ENCODE measurements at places on chromosomes 3 and 15. TPM values are rescaled to one million over a fixed set of nuclear protein-coding genes. Genes with fewer than 3 reads are reported as not detected.

DNA sequence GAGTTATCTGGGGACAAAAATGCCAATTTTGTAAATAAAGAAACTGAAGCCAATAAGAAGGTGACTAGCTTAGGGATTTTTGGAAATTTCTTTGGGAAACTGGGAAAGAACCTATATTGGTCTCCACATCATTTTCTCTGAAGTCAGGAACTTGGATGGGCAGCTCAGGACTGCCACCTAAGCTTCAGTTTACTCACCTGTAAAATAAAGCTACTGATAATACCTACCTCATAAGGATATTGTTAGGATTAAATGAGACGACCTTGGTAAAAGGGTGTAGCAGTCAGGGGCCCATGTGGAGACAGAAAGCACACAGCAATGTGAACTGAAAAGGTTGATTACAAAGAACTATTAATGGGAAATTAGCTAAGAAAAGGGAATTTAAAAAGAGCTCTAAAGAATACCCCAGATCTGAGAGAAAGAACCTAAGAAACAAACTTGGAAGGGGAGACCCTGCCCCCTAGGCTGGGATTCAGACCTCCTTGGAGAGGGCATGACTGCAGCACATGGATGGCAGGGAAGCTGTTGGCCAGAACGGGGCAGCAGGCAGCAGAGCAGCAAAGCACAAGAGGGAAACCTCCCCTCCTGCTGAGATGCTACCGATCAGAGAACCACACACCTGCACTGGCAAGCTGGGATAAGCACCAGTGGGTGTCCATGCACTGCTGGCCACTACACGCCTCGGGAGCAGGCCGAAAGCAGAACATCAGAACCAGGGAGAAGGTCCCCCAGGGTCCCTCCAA is 83.7 kb upstream of the THBS1 start:
- H3K27me3 ChIP-seq = no peaks in the 10 kb centered on the region
- no peaks in the 10 kb centered on the region for H3K36me3 ChIP-seq
- H3K4me3 ChIP-seq = no peak overlapping the region
- H3K27ac ChIP-seq = no peak overlapping the region
- H3K4me1 ChIP-seq = peaks cover 7% of the 10 kb centered on the region

- peaks cover 3% of the 10 kb centered on the region for H3K27me3 ChIP-seq
- no peaks in the 10 kb centered on the region for H3K4me1 ChIP-seq
- no peak overlapping the region for H3K4me3 ChIP-seq
These were observed 502.2 kb upstream of the LMCD1 start for GRCh38 chr3:7999384-7999783.

Gene PLSCR4
- not detected for total RNA-seq

- no peaks in the 10 kb centered on the region for H3K36me3 ChIP-seq
- no peak overlapping the region for H3K27ac ChIP-seq
- DNase-seq = no peak
- H3K4me1 ChIP-seq = no peaks in the 10 kb centered on the region
- no peak overlapping the region for H3K4me3 ChIP-seq
- H3K27me3 ChIP-seq = no peaks in the 10 kb centered on the region
These were observed 85.3 kb downstream of the HHLA2 start for GRCh38 chr3:108381529-108382140.

GRCh38 chr3:76827701-76828226 is 212.1 kb upstream of the ROBO2 start:
- no peaks in the 10 kb centered on the region for H3K27me3 ChIP-seq
- H3K27ac ChIP-seq = no peak overlapping the region
- no peaks in the 10 kb centered on the region for H3K4me1 ChIP-seq
- H3K36me3 ChIP-seq = no peaks in the 10 kb centered on the region

DNA sequence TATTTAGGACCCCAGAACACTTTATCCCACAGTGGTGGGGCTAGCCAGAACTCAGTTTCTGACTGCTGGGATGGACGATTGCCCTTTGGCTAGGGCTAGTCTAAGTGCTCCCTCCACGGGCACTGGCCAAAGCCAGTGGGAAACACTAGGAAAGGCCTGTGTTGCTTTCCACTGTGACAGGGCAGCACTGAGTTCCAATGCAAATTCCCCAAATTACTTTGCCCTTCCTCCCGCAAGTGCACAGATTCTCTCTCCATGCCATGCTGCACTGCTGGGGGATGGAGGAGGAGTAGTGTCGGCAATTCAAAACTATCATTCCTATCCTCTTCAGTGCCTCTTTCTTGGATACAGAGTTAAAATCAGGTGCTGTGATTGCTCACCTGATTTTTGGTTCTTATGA is 100.0 kb downstream of the SH3GL3 start:
- no peaks in the 10 kb centered on the region for H3K27me3 ChIP-seq
- H3K27ac ChIP-seq = no peak overlapping the region
- H3K4me3 ChIP-seq = no peak overlapping the region
- no peak for DNase-seq
- H3K36me3 ChIP-seq = no peaks in the 10 kb centered on the region
- H3K4me1 ChIP-seq = no peaks in the 10 kb centered on the region

GRCh38 chr3:152466784-152467183 is 198.1 kb downstream of the MBNL1 start:
- no peak for DNase-seq
- no peaks in the 10 kb centered on the region for H3K36me3 ChIP-seq
- H3K27me3 ChIP-seq = no peaks in the 10 kb centered on the region
- no peak overlapping the region for H3K4me3 ChIP-seq

GRCh38 chr3:54279005-54279583 is 156.7 kb downstream of the CACNA2D3 start:
- no peaks in the 10 kb centered on the region for H3K4me1 ChIP-seq
- no peak for DNase-seq
- H3K27me3 ChIP-seq = no peaks in the 10 kb centered on the region
- H3K36me3 ChIP-seq = no peaks in the 10 kb centered on the region
- no peak overlapping the region for H3K4me3 ChIP-seq

DNA sequence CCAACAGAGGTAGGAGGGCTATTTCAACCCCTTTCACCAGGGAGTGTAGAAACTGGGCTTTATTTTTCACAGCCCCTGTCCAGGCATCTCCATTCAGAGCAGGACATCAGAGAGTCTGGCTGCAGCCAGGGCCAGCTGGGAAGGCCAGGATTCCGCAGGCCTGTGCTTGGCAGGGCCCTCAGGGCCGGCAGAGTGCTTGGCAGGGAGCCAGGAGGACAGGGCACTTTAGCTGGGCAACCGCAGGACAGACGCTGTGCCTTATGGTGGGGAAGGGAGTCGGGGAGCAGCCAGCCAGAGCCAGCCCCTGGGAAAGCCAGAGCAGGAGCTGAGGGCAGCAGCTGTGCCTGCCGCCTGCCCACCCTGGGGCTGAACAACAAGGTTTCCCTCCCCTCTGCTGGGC is 34.5 kb upstream of the IQCF6 start:
- no peak overlapping the region for H3K27ac ChIP-seq
- H3K4me3 ChIP-seq = no peak overlapping the region
- H3K27me3 ChIP-seq = peaks cover 12% of the 10 kb centered on the region
- no peak for DNase-seq

Gene INSYN1
- not detected for total RNA-seq

DNA sequence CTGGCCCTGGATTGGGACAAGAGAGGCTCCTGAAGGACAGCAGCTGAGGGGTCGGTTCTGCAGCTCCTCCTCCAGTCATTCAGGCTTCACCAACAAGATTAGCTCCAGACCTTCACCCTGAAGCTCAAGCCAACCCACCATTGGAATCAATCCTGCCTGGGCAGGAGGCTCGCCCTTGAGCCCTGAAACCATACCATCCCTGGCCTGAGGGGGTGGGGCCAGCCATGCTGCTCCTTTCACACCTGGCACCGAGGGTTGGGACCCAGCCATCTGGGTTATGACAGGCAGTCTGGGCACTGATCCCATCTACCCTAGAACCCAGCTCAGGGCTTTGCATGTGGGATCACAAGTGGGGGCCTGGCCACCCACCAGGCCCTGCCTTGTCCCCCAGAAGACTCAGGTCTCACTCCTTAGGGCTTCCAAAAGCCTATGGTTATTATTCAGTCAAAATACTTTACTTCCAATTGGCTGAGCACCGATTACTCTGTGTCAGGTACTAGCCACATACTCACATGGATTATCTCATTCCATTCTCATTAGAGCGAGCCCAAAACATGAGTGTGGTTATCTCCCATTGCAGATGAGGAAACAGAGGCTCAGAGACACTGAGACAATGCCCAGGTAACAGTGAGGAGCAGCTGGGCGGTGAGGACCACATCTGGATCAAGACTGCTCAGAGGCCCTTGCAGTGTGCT is 3.1 kb downstream of the ABHD14B start:
- DNase-seq = no peak
- no peak overlapping the region for H3K4me3 ChIP-seq
- peaks cover 62% of the 10 kb centered on the region for H3K4me1 ChIP-seq
- no peaks in the 10 kb centered on the region for H3K27me3 ChIP-seq
- H3K36me3 ChIP-seq = no peaks in the 10 kb centered on the region

Gene MANF
- 56.7 TPM for total RNA-seq

Gene ITPR1
- total RNA-seq = 57.4 TPM

- no peaks in the 10 kb centered on the region for H3K36me3 ChIP-seq
- no peak for DNase-seq
- H3K4me1 ChIP-seq = no peaks in the 10 kb centered on the region
- no peak overlapping the region for H3K27ac ChIP-seq
These were observed 50.6 kb downstream of the SERP1 start for GRCh38 chr3:150495563-150496168.

Gene SLCO2A1
- total RNA-seq = 0.39 TPM

Gene PP2D1
- total RNA-seq = not detected

DNA sequence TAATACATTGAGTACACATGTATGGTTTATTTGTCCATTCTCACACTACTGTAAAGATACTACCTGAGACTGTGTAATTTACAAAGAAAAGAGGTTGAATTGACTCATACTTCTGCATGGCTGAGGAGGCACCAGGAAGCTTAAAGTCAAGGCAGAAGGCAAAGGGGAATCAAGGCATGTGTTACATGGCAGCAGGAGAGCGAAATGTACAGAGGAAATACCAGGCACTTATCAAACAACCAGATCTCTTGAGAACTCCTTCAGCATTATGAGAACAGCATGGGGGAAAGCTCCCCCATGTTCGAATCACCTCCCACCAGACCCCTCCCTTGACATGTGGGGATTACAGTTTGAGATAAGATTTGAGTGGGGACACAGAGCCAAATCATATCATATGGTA is 666.3 kb downstream of the ZBBX start:
- H3K4me1 ChIP-seq = no peaks in the 10 kb centered on the region
- no peak overlapping the region for H3K4me3 ChIP-seq
- H3K27me3 ChIP-seq = no peaks in the 10 kb centered on the region
- H3K36me3 ChIP-seq = no peaks in the 10 kb centered on the region
- H3K27ac ChIP-seq = no peak overlapping the region
- DNase-seq = no peak

DNA sequence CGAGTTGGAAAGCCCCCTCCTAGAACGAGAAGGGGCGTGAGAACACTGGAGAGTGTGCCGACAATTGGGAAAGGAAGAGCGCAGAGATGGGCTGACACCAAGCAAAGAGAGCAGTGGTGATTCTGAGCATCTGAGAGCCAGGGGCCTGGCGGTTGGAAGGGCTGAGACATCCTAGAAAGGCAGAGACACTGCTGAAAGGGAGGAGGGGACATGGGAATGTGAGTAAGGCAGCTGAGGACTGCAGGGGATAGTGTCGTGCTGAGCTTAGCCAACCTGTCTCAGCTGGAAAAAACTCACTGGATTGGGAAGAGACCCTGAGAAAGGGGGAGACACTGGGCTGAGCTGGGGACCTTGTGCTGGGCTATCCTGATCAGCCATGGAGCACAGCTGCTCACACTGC is 58.1 kb upstream of the SLC6A6 start:
- no peaks in the 10 kb centered on the region for H3K36me3 ChIP-seq
- no peak for DNase-seq
- H3K27me3 ChIP-seq = peaks cover 17% of the 10 kb centered on the region

GRCh38 chr15:70863450-70864218 is 9.7 kb upstream of the LARP6 start:
- H3K27ac ChIP-seq = no peak overlapping the region
- peaks cover 3% of the 10 kb centered on the region for H3K27me3 ChIP-seq
- no peaks in the 10 kb centered on the region for H3K4me1 ChIP-seq
- H3K36me3 ChIP-seq = no peaks in the 10 kb centered on the region
- no peak for DNase-seq

GRCh38 chr3:30682434-30683155 is 76.2 kb downstream of the TGFBR2 start:
- H3K27ac ChIP-seq = peak overlapping the region; percentile 35
- peaks cover 2% of the 10 kb centered on the region for H3K36me3 ChIP-seq
- no peak for DNase-seq
- H3K4me3 ChIP-seq = no peak overlapping the region
- H3K27me3 ChIP-seq = no peaks in the 10 kb centered on the region

DNA sequence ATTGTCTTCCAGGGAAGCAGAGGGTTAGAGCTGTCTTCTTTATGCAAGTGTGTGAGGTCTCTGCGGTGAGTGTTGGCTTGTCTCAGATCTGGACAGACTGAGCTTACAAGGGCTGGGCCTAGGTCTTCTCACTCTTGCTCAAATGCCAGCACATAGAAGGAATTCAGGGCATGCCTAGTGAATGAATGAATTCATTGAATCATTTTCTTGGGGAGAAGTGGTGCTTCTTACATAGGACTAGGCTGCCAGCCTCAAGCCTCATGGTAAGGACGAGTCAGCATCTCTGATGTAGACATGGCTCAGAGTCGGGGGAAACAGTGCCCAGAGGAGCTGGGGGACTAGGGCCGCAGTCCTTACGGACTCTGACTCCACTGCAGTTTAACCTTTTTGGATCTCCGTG is 17.2 kb downstream of the MKRN2 start:
- H3K36me3 ChIP-seq = peaks cover 86% of the 10 kb centered on the region
- no peaks in the 10 kb centered on the region for H3K4me1 ChIP-seq
- no peaks in the 10 kb centered on the region for H3K27me3 ChIP-seq
- no peak overlapping the region for H3K4me3 ChIP-seq

- no peak for DNase-seq
- peaks cover 48% of the 10 kb centered on the region for H3K36me3 ChIP-seq
- H3K27ac ChIP-seq = no peak overlapping the region
- H3K4me3 ChIP-seq = no peak overlapping the region
These were observed 7.6 kb upstream of the MUSTN1 start for GRCh38 chr3:52842424-52842823.

- no peaks in the 10 kb centered on the region for H3K27me3 ChIP-seq
- DNase-seq = no peak
- H3K36me3 ChIP-seq = no peaks in the 10 kb centered on the region
- H3K4me3 ChIP-seq = no peak overlapping the region
These were observed 28.4 kb upstream of the CHST2 start for GRCh38 chr3:143090976-143091837.

DNA sequence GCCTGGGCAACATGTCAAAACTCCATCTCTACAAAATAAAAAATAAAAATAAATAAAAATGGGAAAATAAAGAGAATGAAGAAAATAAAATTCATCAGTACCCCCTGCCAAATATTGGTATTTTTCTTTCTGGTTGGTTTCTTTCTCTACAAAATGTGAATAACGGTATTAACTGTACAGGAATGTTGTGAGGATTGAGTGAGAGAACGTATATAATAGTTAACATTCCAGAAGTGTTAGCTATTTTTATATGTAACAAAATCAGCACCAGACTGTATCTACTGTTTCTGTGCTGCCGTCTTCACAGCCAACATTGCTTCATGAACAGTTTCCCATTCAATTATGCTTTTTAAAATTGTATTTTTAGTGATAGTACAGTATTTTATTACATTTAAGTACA is 25.5 kb upstream of the RNU6-1 start:
- H3K4me3 ChIP-seq = no peak overlapping the region
- no peak for DNase-seq
- peaks cover 9% of the 10 kb centered on the region for H3K4me1 ChIP-seq

Gene TMC3
- total RNA-seq = not detected

All from T-cell (primary cell).